WERI-Rb-1 (cell line): ENCODE measurements at places on chromosomes 7 and 10.

DNA sequence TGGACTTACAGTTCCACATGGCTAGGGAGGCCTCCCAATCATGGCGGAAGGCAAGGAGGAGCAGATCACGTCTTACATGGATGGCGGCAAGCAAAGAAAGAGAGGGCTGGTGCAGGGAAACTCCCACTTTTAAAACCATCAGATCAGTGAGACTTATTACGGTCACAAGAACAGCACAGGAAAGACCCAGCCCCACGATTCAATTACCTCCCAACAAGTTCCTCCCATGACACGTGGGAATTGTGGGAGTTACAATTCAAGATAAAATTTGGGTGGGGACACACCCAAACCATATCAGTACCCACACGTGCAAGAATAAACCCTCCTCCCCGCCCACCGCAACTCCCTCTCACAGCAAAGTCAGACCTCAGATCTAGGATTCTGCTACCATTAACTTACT lies 4.5 kb upstream of the AIFM2 start:
- no peak for DNase-seq

DNA sequence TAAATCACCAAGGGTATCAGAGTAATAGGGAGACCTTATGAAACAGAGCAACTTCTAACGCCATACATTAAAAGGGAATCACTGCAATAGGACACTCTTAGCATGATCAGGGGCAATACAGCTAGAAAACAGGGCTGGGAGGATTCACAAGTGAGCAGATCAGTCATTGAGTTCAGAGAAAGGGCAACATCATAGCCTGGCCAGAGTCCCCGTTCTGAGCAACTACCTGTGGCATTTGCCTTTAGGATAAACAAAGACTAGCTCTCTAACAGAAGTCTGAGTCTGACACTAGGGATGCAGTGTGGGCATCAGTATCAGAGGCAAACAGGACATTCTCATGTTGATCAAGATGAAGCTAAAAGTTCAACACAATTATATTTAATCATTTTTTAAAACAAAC lies 297.9 kb downstream of the DGKB start:
- no peak for DNase-seq

GRCh38 chr10:65365878-65366277 lies 1560.0 kb upstream of the LRRTM3 start:
- DNase-seq: no peak

GRCh38 chr7:17844514-17845196 lies 95.6 kb downstream of the SNX13 start:
- no peak for DNase-seq

GRCh38 chr7:157658851-157659412 lies 322.1 kb downstream of the DNAJB6 start:
- DNase-seq: peak; percentile 5

GRCh38 chr7:43439631-43440401 lies 143.1 kb upstream of the STK17A start:
- DNase-seq: peak; percentile 73
